ENCODE measurements at places on chromosomes 12 and 14. TPM values are rescaled to one million over a fixed set of nuclear protein-coding genes. Genes with fewer than 3 reads are reported as not detected.

GRCh38 chr12:125160281-125160955, 95.2 kb downstream of the AACS start:
- DNase-seq = no peak

GRCh38 chr12:2854669-2855453, 2.0 kb downstream of the TEX52 start:
- DNase-seq = no peak

DNA sequence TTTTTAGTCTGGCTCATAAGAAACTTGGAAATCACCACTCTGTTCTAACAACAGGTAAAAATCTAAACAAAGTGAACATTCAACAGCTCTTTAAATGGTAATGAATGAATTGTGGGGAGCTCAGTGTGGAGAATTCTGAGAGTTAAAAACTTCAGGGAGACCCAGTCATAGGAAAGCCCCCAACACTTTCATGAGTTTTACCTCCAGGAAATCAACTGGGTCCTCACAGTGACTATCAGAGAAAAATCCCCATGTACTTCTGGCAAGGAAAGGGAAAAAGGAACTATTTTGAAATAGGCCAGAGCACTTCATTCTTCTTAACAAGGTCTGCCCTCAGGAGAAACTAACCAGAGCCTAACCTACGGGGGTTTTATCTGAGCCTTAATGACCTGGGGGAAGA, 134.7 kb downstream of the CMAS start:
- no peak for DNase-seq

- DNase-seq = no peak
These were observed 137.2 kb upstream of the PLEKHA5 start for GRCh38 chr12:18992336-18992735.

DNA sequence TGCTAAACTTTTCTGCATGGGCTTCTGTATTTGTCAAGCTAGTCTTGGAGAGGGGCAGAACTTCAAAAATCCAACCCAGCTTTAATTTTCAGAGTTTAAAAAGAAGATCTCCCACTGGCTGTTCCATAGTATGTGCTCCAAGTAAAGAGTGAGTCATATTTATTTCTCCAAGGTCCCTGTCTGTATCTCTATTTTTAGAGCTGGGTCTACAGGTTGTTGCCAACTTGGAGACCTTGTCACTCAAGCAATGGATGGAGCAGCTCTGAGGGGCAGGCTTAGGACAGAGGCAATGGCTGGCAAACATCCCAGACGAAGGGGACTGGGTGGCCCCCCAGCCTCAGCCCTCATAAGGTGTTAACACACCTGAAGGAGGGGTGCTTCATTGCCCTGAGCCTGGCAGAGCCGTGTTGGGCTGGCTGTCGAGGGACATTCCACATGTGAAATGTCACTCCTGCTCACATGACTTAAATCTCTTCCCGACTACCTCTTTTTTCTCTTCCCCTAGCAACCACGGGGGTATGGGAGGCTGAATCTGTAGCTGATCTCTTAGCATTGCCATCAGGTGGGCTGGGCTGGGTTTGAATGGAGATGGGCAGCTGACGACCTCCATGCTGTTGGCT, 103.1 kb downstream of the SMOC1 start:
- no peak for DNase-seq

DNA sequence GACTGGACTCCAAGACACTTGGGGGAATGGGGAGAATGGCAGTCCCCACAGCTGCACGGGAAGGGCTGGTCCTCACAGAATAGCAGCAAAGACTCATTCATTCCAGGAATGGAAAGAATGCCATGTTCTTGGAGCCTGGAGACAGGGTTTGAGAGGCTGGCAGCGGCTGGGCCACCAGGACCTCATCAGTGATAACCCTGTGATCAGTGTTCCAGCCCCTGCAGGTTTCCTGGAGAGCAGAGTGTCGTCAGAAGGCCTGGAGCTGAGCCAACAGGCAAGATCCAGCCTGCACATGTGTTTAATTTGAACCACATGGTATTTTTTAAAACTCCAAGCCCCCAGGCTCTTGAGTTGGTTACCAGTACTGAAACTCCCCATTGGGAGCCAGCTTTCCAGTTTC, 11.3 kb downstream of the BDKRB1 start:
- DNase-seq = no peak

- DNase-seq = no peak
These were observed 43.9 kb upstream of the SLC2A13 start for GRCh38 chr12:40149673-40150260.

GRCh38 chr12:113796066-113796827, 169.9 kb downstream of the RBM19 start:
- no peak for DNase-seq

LIMA1 gene
- total RNA-seq = 48.9 TPM

FSCB gene
- not detected for total RNA-seq

POTEG gene
- not detected for total RNA-seq

NANOG gene
- not detected for total RNA-seq

NIN gene
- 19.1 TPM for total RNA-seq

RTL1 gene
- 0.12 TPM for total RNA-seq

ALX1 gene
- 2.9 TPM for total RNA-seq

Data from Calu3 (cell line).